Stimulated activated CD8-positive, alpha-beta memory T cell treated with anti-CD3 and anti-CD28 coated beads, Interleukin-4, amount 100 ng/mL, for 4 hours (primary cell): ENCODE measurements at places on chromosomes 2 and 18.

DNA sequence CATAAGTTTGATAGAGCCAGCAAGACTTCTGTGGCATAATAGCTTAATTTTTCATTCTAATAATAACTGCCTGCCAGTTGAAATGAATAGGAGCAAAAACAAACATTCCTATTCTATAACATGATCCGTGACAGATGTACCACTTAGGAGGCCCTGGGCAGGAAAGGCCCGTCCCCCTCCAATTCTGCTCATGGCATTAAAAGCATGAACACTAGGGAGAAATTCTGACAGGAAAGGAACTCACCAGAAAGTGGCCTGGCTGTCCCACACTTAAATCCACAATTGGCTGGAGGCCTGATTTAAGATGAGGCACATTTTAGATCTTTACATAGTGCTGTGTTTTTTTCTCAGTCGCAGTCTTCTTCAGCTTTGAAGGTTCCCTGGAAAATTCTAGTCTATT is 261.9 kb upstream of the ETAA1 start:
- DNase-seq, result no peak

GRCh38 chr18:73900106-73900835 is 247.4 kb downstream of the FBXO15 start:
- no peak for DNase-seq

GRCh38 chr2:71612581-71613402 is 159.4 kb downstream of the DYSF start:
- DNase-seq, result no peak

GRCh38 chr2:120169020-120169419 is 54.2 kb downstream of the TMEM185B start:
- no peak for DNase-seq

- DNase-seq, result no peak
Observed at GRCh38 chr2:98710734-98711133, 20.2 kb downstream of the MGAT4A start.

GRCh38 chr18:6256521-6256920 is 158.2 kb downstream of the L3MBTL4 start:
- DNase-seq, result no peak

DNA sequence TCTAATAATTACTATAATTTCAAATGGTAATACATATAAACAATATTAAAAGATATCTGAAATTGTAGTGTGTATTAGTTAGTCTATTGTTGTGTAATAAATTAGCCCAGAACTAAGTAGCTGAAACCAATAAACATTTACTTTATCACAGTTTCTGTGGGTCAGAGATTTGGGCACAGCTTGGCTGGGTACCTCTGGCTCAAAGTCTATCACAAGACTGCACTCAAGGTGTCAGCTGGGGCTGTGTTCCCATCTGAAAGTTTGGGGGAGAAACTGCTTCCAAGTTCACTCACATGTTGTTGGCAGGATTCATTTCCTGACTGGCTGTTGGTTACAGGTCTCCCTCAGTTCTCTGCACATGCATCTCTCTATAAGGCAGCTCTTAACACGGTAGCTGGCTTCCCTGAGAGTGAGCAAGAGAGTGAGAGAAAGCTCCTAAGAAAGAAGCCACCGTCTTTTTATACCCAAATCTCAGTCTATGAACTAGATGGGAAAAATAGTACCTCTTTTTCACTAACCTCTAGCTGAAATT is 25.6 kb upstream of the WIPF1 start:
- DNase-seq, result no peak

GRCh38 chr18:64264171-64264570 is 115.3 kb upstream of the LINC00305 start:
- DNase-seq, result no peak

DNA sequence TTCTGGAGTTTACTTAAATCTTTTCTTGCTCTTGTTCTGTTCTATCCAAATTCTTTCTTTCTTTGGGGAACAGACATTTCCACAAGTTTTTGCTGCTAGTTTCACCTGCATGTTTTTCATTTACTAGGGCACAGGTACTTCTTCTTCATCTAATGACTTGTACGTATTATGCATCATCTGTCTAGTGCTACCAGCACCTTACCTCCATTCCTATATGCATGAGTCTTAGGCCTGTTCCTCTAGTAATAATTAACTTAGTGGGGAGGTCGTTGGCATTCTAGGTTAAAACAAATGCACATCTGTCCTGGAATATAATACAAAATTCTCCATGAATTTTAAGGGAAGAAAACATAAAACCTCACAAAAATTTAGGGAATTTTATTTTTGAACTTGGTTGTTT is 164.5 kb upstream of the STON1 start:
- DNase-seq, result no peak

GRCh38 chr18:26406854-26407517 is 141.4 kb downstream of the KCTD1 start:
- no peak for DNase-seq

GRCh38 chr18:26442126-26442525 is 106.2 kb downstream of the KCTD1 start:
- DNase-seq, result no peak

GRCh38 chr18:76875390-76876325 is 53.3 kb downstream of the ZNF236 start:
- no peak for DNase-seq

DNA sequence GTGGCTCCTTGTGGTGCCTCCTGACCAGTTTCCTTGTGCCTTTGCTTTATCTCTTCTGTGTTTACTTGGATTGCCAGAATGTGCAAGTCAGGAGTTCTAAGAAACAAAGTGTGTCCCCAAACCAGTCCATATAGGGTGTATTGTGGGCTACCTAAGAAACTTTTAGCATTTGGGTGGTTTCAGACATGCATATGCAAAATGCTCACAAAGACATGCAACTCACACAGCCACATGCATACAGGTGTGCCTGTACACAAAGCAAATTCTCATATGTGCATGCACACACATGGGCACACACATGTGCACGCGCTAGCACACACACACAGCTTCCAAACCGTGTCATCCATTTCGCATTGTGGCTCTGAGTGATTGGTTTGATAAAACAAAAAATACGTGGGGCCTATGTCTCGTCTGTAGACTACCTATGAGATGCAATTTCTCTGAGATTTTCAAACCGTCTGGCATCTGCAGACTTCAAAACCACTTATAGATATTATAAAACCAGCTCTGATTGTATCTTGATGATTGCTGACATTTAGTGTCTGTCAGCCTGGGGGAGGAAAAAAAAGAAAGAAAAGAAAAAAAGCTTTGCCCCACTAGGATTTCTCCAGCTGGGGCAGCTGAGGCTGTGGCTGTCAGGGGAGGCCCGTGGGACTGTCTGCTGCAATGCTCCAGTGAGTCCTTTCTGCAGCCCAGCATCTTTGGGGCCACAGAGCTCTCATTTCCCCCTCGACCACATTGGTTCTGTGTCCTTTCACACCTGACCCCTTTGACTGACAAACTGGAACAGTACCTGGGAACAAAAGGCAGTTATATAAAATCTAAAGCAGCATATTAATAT is 556.1 kb downstream of the CMPK2 start:
- DNase-seq, result no peak

- DNase-seq, result no peak
Observed at GRCh38 chr2:171557363-171557762, 35.1 kb downstream of the CYBRD1 start.

GRCh38 chr18:66124394-66124793 is 373.6 kb downstream of the CDH7 start:
- DNase-seq, result no peak

DNA sequence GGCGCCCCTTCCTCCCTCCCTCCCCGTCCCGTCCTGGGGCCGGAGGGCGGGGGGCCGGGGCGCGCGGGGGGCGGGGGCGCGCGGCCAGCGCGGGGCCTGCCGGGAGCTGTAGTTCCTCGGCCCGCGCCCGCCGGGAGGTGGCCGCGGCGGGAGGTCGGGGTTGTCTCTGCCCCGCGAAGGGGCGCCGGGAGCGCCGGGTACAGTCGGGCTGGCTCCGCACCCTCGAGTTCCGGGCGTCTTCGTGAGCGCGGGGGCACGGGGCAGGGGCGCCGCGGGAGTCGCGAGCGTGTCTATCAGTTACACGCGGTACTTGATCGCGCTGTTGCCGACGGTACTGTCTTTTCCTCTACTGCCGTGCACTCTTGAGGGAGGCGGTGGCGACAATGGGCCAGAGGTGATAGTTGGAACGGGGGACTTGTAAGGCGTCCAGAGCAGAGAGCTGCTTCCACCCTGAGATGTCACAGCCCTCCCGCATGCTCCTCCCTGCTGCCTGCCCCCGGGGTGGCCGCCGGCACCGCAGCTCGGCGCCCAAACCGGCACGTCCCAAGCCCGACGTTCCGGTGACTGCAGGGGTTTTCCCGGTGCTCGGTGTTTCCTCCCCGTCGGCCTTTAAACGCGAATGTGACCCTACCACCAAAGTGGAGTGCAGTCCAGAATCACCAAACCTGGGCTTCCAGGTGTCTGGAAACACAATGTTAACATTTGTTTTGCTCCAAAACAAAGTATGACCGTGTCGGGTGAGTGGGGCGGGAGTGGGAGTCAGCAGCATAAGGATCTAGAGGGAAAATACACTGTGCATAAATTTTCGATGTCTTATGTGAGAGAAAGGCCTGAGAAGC is at the start of gene PRKD3:
PRKD3 (minus strand) TSS at position 48 of the 839 bp plus-strand sequence. CDS start 8,309 bp downstream, outside the sequence.
- peak; percentile 10 for DNase-seq

DNA sequence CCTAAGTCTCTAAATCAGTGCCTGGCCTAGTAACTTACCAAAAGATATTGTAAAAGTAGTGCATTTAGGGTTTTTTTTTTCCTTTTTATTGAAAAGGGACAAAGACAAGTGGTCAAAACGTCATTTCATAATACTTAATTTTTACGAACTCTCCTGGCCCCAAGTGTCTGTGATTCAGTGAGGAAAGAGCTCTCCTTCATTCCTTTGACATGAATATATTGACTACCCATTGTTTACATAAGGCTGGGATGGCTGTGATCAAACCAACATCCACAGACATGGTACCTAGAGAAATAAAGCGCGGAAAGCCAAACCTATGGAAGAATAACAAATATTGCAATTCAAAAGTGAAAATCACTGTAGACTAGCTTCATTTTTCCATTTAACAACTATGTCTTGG is 198.4 kb downstream of the BABAM2 start:
- no peak for DNase-seq

DNA sequence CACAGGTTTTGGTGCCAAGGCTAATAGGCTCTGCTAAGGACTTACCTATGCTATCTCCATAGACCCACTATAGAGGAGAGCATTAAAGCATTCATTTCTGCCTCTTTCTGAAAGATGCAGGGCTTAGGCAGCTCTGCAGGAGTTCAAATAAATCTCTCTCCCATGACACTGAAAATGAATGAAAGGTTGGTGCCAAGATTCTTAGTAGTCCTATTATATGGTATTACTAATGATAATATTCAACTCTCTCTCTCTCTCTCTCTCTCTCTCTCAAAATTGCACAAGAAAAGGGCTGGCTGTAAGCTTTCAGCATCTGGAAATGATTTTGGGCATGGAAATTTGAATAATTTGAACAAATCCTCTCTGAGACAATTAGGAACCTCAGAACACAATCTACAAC is 433.7 kb downstream of the MBD2 start:
- DNase-seq, result no peak

GRCh38 chr18:48670751-48671560 is 132.1 kb downstream of the CTIF start:
- DNase-seq, result no peak

GRCh38 chr2:42495611-42496010 is 1.8 kb upstream of the KCNG3 start:
- no peak for DNase-seq

DNA sequence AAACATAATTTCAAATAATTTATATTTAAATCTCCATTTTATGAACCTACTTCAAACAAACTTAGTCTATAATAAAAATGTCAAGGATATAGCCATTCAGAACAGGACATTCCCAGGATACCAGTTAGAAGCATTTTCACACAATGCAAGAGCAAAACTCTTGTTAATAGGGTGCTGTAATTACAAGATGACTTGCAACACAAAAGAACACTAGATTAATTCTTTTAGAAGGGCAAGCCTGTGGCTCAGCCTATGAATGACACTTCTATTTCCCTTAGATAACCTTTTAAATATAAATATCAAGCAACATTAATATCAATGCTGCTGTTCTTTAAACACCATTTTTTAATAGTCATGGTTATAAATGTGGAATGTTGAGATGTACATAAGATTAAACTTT is 157.9 kb upstream of the SCN7A start:
- no peak for DNase-seq

DNA sequence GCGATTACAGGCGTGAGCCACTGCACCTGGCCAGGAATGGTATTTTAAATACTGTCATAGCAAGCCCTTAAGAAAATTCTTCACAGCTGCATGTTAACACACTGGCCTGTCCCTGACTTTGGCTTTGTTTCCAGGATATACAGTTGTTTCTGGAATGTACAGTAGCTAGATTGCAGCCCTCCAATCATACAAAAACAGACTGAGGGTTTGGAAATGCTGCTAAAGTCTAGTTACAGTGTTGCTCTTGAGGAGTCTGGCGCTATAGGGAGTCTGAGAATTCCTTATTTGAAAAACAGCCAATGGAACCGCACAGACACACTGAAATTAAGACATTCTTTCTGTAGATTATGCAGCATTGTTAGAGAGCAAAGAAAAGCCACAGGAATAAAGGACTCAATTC is 37.7 kb downstream of the STON1 start:
- DNase-seq, result no peak

DNA sequence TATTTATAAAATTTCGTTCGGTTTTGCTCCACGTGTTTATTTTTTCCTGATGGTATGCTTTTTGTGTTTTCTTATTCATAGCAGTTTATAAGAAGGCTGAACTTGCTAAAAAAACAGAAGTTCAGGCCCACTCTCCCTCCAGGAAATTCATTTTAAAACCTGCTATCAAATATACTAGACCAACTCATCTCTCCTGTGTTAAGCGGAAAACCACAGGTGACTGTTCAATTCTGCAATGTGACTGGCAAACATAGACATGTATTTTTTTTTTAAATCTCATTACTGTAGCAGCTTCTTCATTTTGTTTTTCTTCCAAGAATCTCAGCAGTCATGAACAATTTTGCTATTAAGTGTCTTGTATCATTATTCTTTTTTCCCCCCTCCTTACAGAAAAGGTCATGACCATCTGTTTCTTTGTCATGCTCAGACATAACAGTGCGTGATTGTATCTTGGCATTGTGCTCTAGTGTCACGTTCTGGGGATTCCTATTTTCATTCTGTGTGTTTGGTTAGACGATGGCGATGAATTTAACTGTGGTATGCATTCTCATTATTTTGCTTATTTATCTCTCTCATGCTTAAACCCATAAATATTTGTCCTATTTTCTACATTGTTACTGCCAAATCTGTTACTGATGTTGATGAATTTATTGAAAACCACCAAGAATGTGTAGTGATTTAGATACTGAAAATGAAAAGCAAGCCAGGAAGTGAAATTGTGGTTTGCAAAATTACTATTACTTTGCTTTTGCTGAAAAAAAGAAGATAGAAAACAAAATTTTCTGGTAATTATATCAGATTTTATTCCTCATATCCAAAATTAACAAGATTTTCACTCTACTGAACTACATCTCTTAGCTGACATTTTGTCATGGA is 74.6 kb upstream of the UNC80 start:
- DNase-seq, result no peak

DNA sequence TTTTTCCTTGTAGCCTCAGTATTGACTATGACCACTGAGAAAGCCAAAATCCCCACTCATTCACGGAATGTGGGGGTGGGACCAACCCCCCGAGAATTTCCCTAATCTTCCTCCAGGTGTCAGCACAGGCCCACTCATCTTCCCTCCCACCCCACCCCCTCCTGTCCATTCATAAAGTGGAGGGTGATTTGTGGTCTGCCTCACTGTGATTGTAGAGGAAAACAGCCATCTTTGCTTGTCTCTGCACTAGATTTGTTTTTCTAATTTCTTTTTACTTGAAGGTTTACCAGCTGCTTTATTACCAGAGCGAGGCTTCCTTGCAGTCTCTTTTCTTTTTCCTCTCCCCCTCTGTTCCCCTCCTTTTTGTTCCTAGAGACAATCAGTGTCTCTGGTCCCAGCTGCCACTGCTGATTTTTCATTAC is 171.8 kb downstream of the ICOS start:
- DNase-seq, result no peak

- no peak for DNase-seq
Observed at GRCh38 chr18:37393945-37394609, 171.5 kb downstream of the CELF4 start.
